ENCODE measurements at places on chromosomes 6 and 20. TPM values are rescaled to one million over a fixed set of nuclear protein-coding genes. Genes with fewer than 3 reads are reported as not detected.

- no peak for DNase-seq
These were observed 124.2 kb downstream of the LRRC1 start for GRCh38 chr6:53918854-53919510.

- no peak for DNase-seq
These were observed 50.9 kb downstream of the MAP7 start for GRCh38 chr6:136499370-136499769.

DNA sequence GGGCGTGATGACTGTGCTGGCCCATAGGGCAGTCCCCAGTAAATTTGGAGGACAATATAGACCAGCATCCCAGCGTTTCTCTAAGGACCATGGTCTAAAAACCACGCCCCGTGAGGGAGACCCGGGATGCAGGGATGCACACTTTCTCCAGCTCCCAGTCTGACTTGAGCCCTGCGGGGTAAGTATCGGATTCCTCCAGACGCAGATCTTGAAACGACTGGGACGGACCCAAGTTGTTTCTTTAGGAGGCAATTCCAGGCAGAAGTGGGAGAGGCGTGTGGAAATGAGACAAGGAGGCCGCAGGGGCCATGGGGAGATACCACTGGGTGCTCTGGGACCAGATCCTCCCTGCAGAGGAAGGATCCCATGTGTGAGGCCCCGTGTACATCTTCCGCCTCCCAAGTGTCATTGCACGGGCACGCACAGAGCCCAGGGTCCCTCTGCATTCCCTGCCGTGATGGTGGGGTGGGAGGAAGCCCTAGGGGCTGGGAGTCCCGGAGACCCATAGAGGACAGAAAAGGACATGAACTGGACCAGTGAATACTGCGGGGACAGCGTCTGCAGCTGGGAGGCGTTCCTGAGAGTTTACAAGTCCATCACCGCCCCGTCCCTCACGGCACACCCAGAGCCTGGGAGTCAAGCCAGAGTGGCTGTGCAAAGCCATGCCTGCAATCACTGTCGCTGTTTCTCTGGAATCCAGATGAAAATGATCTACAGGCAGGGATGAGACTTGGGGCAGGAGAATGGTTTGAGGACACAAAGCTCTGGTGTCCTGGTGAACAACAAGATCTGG, 522.9 kb downstream of the CDH26 start:
- no peak for DNase-seq

- DNase-seq: no peak
These were observed 102.6 kb downstream of the ZMYND8 start for GRCh38 chr20:47253872-47254271.

GRCh38 chr20:18585134-18585533, 2.7 kb upstream of the DTD1 start:
- peak; percentile 30 for DNase-seq

GRCh38 chr6:128259029-128259724, 261.2 kb downstream of the PTPRK start:
- no peak for DNase-seq

DNA sequence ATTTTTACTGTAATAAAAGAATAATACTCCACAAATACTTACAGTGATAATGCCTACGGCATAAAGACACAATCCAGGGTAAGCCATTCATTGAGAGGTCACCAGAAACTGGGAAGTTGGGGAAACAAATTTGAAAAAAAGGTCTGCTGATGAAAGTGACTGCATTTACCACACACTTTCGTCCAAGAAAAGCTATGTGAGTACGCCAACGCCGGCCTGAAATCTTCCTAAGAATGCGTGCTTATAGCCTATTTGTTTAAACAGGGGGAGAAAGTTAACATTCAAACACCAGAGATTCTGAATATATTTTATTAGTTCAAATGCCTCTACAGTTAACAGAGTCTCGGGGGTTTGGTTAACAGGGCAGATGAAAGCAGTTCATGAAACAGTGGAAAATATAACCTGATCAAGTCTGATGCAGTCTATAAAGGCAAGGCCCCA, 657 bp upstream of the LTV1 start:
- DNase-seq: no peak

GRCh38 chr20:51641866-51642265, 99.3 kb upstream of the NFATC2 start:
- DNase-seq: no peak

Gene PBOV1
- total RNA-seq: not detected

DNA sequence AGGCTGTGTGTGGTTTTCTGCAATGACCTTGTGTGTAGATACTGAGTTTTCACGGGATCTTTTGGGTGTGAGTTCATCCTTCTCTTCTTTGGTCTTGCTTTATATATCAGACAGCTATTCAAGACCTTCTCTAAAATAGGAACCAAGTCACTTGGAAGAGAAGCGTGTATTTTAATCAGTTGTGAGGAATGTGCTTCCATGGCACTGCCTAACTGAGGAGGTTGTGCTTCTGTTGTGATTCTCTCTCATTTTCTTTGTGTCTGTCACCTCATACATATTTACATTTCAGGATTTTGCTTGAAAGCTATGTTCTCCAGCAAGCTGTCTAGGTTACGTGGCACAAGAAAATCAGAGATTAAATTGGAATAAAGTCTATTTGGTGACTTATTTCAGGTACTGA, 428.7 kb downstream of the QKI start:
- no peak for DNase-seq

GRCh38 chr6:50815436-50816114, 3.1 kb upstream of the TFAP2B start:
- no peak for DNase-seq

- no peak for DNase-seq
These were observed 31.0 kb upstream of the TGM2 start for GRCh38 chr20:38196076-38196475.

Gene SCAF8
- total RNA-seq: 48.2 TPM

- DNase-seq: no peak
These were observed 30.6 kb downstream of the MAP3K4 start for GRCh38 chr6:161021998-161022743.

Gene ZNF334
- 0.35 TPM for total RNA-seq

Gene FRS3
- total RNA-seq: 2.6 TPM

Gene ZC3H12D
- not detected for total RNA-seq

DNA sequence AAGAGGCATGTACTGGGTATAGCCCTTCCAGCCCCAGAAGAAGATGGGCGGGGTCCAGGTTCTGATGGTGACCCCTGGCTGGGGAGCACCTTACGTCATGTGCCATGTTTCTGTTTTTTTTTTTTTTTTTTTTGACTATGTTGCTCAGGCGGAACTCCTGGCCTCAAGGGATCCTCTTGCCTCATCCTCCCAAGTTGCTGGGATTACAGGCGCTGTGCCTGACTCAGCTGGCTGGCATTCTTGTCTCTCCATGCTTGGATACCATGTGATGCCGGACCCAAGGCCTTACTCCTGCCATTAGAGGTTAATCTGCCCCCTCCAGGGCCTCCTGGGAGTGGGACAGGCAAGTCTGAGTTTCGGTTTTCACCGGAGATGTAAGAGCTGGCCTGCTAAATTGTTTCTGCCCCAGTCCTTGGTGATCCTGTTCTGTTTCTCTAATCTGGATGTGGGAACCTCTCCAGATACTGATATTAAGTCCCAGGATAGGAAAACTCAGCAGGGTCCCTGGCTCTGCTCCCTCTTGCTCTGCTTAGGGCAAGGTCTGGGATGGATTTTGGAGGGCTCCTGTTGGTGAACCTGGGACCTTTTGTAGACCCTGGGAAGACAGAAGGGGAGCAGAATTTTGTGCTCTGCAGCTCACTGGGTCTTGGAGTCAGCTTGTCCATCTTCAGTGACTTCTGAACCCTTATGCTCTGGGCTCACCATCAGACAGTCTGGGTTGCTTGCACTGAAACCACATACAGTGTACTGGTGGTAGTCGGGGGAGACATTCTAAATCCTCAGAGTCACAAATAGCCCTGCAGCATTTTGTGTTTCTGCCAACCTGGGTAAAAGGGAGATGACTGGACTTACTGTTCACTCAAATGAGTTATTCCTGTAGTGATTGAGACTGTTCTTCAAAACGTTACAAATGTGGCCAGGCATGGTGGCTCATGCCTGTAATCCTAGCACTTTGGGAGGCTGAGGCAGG, 45.1 kb downstream of the PTK7 start:
- peak; percentile 85 for DNase-seq

GRCh38 chr6:100276311-100277057, 188.2 kb downstream of the SIM1 start:
- no peak for DNase-seq

DNA sequence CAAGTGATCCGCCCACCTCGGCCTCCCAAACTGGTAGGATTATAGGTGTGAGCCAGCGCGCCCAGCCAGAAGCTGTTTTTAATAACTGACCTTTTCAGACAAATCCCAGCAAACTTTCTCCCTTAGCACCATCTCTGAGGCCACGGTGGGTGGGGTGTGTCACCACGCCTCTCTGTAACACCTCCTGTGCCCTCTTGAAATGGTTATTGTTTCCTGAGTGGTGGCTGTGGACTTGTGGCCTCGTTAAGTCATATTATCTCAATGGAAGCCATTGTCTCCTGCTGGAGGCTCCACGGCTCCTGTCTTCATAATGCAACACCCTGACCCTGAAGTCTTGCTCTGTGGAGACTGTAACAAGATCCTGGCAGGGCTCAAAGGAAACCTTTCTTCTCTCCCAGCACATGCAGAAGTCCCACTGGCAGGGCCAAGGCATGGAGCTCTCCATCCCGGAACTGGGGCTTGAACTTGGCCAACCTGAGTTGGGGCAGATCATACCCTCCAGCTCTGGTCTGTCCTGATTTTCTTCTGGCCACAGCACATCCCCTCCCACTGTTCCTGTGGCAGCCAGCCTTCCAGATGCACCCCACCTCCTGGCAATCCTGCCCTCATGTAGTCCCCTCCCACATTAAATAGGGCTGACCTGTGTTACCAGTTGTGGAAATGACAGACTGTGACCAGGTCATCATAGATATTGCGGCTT, 81.1 kb downstream of the SNX5 start:
- DNase-seq: peak; percentile 25

GRCh38 chr6:106608080-106608668, 21.1 kb downstream of the RTN4IP1 start:
- peak; percentile 66 for DNase-seq

Gene CRISP3
- total RNA-seq: not detected

DNA sequence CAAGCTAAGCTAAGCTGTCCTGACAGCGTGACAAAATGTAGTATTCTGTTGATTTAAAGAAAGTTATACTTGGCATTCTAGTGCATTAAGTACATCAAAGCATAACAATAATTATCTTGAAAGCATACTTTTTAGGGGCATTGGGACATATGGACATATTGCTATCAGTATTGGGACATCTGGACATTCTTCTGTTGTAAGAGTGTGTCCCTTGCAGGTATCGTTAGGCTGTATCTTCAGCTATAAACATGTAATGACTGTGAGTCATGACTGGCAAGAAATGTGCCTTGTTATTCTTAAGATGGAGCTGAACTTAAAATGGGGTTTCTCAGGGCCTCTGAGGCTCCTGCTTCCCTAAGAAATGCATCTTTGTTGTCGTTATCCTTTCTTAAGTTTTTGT, 74.3 kb downstream of the ADGB start:
- no peak for DNase-seq

Gene BANF2
- not detected for total RNA-seq

DNA sequence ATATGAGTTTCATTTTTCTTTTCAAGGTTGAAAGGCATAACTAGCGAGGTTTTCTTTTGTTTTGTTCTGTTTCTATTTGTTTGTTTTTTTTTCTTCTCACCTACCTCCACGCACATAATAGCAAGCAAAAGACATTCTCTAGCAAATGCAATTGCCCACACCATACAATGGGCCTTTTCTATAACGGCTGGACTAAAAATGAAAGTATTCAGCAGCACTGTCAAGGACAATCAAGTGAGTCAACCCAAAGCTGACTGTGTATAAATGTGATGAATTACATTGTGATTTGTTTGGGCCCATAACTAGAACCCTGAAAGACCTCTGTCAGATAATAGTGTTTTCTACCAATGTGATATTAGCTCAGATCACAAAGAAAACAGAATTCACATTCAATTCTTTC, 496.7 kb downstream of the RNF144B start:
- DNase-seq: no peak

GRCh38 chr20:25177890-25178321, 17.6 kb upstream of the ENTPD6 start:
- DNase-seq: peak; percentile 42

Gene MATN4
- 0.18 TPM for total RNA-seq

DNA sequence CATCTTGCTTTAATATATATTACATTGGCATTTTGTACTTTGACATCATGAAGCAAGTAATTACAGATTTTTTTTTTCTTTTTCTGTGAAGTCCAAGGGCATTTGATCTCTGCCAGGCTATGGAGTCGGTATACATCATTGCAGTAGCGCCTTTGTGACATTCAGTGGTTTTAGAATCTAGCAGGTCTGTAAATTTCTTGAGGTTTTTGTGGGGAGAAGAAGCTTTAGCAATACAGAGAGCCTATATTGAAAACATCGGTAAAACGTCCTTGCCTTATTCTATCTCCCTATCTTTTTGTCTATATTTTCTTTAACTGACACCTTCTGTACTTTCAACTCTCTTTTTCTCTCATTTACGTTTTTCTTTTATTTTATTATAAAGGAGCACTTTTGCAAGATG, 47.2 kb downstream of the DUSP22 start:
- no peak for DNase-seq

- no peak for DNase-seq
These were observed 360.7 kb downstream of the SAMD5 start for GRCh38 chr6:147869201-147869600.

DNA sequence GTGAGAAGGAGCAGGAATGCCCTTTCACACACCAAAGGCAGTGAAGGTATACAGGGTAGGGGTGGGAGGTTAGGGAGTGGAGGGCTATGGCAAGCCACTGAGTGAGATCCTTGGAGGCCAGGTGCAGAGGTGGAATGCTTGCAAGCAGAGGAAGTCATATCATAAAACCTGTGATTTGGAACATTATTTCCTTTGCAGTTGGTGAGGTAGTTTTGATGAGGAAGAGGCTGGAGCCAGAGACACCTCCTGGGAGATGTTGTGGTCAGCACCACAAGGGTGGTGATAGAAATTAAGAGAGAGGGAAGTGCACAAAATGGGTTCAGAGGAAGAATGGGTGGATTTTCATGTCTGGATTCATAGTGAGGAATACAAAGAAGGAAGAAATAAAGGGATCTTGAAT, 73.0 kb downstream of the PLCB4 start:
- no peak for DNase-seq

Gene LPIN3
- total RNA-seq: 2.3 TPM

DNA sequence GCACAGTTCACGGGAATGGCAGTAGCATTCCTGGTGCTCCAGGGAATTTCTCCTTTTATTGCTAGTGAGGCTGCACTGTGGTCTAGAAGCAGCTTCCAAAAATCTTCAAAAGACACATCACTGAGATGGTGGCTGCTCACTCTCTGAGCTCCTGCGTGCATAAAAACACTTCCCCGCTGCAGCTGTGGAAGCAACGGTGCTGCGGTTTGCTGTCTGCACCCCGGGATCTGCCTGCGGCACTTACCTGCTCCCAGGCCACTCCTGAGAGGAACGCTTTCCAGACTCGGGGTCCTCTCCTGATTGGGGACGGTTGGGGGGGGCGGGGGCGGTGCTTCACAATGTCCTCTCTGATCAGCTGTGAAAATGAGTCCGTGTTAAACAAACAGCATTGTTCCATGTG, 77.9 kb downstream of the TMEM242 start:
- DNase-seq: no peak

Measured in SJCRH30 (cell line).